ENCODE measurements at places on chromosomes 16 and 17.

GRCh38 chr16:82580298-82580890 lies 46.4 kb upstream of the CDH13 start:
- no peak for DNase-seq
- H3K27ac ChIP-seq = no peak overlapping the region
- no peaks in the 10 kb centered on the region for H3K36me3 ChIP-seq
- no peaks in the 10 kb centered on the region for H3K4me1 ChIP-seq
- H3K4me3 ChIP-seq = no peak overlapping the region
- no peaks in the 10 kb centered on the region for H3K27me3 ChIP-seq

DNA sequence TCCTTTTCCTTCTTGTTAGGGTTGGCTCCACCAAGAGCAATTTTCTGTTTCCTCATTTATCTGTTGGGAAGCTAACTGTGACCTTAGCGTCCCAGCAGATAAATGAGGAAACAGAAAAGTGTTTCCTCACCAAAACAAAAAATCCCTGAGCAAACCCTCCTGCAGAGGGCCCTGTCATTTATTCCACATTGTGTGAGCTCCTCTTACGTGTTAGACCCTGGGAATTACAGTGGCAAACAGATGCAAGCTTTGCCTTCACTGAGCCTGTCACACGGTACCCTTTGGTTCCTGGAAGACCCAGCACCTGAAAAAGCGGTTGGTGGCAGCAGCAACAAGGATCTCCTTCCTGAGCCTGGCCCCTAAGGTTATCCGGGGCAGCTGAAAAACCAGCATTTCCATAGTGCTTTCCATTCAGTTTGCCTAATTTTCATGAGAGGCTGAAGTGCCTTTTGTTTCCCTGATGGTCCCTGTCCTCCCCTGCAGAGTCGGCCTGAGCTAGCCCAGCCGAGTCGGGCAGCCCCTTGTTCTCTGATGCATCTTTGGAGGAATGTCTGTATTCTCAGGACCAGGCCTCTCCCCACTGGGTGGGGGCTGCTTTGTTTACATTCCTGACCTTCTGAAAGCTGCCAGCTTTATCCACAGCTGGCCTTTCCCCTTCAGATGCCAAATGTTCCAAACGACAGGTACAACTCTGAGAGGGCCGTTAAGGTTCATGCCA lies 34.7 kb downstream of the YPEL2 start:
- H3K4me1 ChIP-seq = peaks cover 84% of the 10 kb centered on the region
- H3K27me3 ChIP-seq = no peaks in the 10 kb centered on the region
- H3K36me3 ChIP-seq = no peaks in the 10 kb centered on the region
- H3K4me3 ChIP-seq = no peak overlapping the region
- peak overlapping the region; percentile 84 for H3K27ac ChIP-seq
- no peak for DNase-seq

- H3K36me3 ChIP-seq = peaks cover 78% of the 10 kb centered on the region
- H3K27me3 ChIP-seq = no peaks in the 10 kb centered on the region
- H3K4me1 ChIP-seq = peaks cover 64% of the 10 kb centered on the region
Measured at GRCh38 chr16:21620592-21620991, 21.2 kb downstream of the METTL9 start.

DNA sequence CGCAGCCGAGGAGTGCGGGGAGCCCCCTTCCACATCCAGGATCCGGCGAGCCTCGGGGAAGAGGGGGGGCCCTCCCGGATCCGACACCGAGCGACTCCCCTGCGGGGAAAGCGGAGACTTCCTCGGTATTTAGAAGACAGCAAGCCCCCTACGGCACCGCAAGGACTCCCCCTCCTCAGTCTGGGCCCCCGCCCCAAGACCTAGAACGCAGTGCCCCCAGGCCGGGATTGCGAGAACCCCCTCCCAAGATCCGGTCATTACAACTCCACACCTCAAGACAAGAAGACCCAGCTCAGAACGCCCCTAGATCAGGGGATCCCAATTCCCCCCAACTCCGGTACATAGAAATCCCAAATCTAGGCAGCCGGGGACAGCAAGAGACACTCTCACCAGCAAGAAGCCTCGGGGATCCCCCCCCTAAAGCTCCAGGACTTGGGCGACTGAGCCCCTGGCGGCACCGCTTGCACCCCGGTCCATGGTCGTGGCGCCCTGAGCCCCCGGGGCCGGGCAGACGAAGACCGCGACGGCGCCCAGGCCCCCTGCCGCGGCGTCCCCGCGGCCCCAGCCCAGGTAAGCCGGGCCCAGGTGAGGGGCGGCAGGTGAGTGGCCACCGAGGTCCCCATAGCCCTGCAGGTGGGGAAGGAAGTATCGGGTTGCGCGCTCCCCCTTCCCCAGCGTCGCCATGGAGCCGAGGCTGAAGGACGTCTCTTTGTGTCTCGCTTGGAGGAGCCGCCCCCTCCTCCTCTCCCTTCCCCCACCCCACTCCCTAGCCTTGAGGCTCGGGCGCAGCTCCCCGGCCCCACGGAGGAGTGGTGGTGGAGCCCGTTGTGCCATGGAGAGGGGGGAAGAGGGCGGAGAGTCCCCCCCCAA lies 641 bp downstream of the SBK1 start:
- no peaks in the 10 kb centered on the region for H3K27me3 ChIP-seq
- H3K4me1 ChIP-seq = peaks cover 61% of the 10 kb centered on the region
- DNase-seq = peak; percentile 59
- H3K36me3 ChIP-seq = no peaks in the 10 kb centered on the region
- H3K27ac ChIP-seq = peak overlapping the region; percentile 76
- H3K4me3 ChIP-seq = peak overlapping the region; percentile 81

- peaks cover 5% of the 10 kb centered on the region for H3K36me3 ChIP-seq
- no peak for DNase-seq
- H3K4me1 ChIP-seq = peaks cover 22% of the 10 kb centered on the region
- no peak overlapping the region for H3K4me3 ChIP-seq
Measured at GRCh38 chr16:69219279-69219678, 32.3 kb downstream of the SNTB2 start.
